ENCODE measurements at places on chromosomes 12 and 14.

DNA sequence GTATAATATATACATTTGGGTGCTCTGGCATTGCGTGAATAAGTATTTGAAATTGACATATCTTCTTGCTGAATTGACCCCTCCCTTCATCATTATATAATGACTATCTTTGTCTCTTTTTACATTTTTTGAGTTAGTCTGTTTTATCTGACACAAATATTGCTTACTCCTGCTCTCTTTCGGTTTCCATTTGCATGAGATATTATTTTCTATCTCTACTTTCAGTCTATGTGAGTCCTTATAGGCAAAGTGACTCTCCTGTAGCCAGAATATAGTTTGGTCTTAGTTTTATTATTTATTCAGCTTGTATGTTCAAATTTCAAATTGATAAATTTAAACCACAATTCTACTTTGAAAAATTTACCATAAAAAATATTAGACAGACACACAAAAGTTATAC, 491.0 kb downstream of the NAV3 start:
- no peak for DNase-seq

- DNase-seq = no peak
Observed at GRCh38 chr12:114401328-114402083, 4.4 kb downstream of the TBX5 start.

DNA sequence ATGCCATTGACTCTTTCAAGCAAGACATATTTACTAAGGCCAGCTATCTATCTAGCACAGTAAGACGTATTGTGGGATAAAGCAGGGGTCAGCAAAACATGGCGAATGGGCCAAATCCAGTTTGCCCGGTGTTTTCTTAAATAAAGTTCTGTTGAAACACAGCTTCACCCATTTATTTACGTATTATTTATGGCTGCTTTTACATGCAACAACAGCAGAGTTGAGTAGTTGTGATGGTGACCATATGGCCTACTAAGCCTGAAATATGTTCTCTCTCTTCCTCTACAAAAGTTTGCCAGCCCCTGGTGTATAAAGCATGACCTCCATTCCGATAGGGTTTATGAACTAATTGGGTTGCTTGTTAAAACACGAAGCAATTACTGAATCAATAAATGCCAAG, 322.1 kb downstream of the CCDC91 start:
- no peak for DNase-seq

- no peak for DNase-seq
Observed at GRCh38 chr14:23015618-23016017, 5.7 kb upstream of the C14orf93 start.

- no peak for DNase-seq
Observed at GRCh38 chr12:43145481-43145880, 406.5 kb downstream of the ADAMTS20 start.

DNA sequence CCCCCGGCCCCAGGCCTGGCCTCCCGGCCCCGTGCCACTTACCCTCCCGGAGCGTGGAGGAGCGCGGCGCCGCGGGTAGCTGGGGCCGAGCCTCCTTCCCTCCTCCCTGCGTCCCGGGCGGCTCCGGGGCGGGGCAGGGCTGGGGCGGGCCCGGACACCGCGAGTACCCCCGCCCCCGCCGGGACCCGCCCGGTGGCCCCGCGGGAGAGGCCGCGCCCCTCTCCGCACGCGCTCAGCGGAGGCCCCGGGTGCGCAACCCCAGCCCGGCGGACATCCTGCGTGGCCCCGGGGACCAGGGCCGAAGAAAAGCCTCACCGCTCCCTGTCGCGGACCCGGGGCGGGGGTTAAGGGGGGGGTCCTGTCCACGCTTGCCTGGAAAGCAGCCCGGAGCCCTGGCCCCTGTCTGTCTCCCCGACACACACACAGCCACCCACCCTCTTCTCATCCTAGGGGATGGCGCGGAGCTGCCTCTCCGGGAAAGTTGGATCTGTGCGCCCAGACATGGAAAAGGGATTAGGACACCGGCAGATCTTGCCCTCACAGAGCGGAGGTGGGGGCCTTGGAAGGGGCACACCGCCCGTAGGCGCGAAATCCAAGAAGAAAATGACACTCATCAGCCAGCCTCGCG, at the start of gene SYNE3:
SYNE3 (minus strand) TSS at position 97 of the 628 bp plus-strand sequence. CDS start 40,829 bp downstream, outside the sequence.
- no peak for DNase-seq

DNA sequence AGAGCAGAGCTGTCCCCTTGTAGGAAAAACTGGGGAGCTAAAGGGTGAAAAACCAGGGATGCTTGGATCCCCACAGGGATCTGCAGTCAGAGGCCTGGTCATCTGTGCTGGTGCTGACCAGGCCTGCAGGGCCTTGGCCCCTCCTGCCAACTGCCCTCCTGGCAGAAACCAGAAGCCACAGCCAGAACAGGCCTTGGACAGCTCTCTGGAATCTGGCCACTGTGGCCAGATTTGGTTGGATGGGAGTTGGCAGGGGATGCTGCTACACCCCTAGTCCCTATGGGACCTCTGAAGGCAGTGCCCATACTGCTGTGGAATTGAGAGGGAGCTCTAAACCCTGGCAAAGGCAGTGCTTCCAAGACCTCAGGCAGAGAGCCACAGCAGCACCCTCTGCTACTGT, 9.2 kb upstream of the GPX2 start:
- no peak for DNase-seq
